Pancreas (tissue), 10 donors: ENCODE measurements at places on chromosomes 11 and 22. TPM values are rescaled to one million over a fixed set of nuclear protein-coding genes. Genes with fewer than 3 reads are reported as not detected.
A peak's percentile ranks its signal among the peaks of the same experiment; 100 is the strongest.

DNA sequence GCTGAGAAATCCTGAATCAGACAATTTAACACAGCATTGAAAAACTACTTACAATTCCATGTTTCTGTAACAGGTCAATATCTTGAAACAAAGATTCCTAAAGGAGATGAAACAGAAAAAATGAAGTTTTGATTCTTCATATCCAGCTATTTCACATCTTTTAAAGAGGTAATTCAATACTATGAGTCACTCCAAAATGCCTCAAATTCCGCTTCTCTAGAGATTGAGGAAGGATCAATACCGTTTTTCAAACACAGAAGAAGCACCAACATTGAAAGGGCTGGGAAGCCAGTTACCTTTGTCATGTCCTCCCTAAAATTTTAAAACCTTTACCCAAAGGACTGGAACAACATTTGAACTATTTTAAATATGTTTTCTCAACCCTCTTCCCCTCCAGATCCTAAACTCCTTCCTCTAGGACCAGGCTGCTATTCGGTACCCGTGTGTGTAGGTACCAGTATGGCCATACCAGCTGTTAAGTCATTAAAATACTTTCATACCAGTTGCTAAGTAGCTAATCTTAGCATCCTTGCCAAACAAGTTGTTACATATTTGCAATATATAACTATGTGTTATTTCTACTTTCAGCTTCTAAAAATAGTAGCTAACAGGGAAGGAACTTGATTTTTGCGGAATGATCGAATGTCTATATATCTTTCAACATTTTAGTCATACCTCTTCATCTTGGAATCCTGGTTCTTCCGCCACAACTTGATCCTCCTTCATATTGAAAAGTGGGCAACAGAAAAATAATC, 2.3 kb downstream of the DMC1 start:
- no peak for DNase-seq

DNA sequence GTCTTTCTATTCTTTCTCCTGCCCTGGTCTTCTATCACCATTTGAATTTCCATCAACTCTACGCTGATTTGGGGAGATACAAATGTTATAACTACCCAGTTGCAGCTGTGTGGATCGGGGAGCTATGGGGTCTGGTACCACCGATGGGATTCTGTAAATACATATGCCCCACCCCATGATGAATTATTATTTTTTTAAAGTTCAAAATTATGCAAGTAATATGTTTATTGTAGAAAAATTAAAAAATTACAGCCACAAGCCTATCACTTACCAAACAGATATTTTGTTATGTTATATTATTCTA, 52.4 kb upstream of the CLMP start:
- DNase-seq: no peak

GRCh38 chr11:90737444-90738050, 514.7 kb upstream of the CHORDC1 start:
- DNase-seq: no peak

DNA sequence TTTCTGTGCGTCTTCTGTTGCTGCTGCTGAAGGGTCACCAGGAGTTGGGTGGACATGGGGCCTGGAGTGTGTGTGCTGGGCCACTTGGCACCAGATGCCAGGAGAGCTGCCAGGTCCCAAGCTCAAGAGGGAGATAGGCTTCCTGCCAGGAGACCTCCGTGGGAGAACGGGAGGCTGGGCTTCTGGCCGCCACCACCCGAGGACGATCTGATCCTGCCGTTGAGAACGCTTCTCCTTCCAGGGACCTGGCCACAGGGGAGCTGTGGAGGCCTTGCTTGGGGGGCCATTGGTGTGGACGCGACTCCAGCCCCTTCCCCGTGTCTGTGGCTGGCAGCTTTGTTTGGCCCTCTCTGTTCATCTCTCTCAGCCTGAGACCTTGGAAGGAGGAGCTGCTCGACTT, 2.4 kb downstream of the BRSK2 start:
- DNase-seq: peak; percentile 87

- no peak for DNase-seq
Observed at GRCh38 chr11:57279116-57279515, 42.1 kb upstream of the APLNR start.

- no peak for DNase-seq
Observed at GRCh38 chr11:116870054-116870453, 32.6 kb upstream of the APOA1 start.

DNA sequence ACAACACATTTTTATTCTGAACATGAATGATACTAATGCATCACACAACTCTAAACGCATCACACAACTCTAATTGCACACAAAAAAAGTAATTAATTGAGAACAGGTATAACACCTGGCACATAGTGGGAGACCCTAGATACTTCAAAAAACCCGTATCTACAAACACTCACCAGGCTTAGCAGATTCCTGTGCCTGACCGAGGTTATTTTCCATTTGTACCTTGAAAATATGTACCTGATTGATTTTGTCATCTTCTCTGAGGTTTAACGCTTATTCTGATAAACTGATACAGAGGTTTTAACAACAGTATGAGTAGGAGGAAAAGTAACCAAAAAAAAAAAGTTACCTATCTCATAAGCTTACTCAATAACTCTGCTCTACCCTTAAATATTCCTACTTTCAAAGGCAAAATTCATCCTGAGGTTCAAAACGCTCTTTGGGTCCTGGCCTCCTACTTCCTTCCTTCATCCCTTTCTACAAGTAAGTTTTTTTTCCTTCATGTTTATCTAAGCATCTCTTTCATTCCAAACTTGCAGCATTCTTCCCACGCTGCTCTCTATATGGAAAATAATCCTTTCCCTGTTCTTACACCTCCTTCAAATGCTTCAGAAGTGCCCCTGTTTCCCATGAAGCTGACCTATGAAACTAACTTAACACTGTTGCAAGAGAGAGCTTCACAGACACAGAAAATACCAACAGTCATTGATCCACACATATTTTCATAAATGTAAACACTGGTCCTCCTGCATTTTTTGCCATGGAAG, 73.3 kb downstream of the ETS1 start:
- DNase-seq: no peak

DNA sequence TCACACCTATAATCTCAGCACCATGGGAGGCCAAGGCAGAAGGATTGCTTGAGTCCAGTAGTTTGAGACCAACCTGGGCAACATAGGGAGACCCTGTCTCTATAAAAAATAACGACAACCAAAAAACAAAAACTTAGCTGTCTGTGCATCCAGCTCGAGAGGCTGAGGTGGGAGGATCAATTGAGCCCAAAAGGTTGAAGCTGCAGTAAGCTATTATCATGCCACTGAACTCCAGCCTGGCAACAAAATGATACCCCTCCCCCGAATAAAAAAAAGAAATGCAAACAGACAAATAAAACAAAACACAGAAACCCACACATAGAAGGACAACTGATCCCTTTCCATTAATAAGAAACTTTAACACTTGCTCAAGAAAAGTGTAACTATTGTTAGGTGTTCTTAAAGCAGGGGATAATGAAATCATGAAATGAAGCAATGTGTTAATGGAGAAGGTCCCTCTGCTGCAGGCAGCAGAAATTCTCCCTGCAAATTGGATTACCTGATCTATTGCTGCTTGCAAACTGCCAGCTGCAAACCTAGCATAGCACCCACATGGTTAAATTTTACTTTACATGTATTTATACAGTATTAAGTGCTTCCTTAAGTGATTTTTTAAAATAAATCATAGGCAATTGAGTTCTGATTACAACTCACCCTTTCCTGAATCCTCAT, 226.3 kb downstream of the SBF2 start:
- no peak for DNase-seq

DNA sequence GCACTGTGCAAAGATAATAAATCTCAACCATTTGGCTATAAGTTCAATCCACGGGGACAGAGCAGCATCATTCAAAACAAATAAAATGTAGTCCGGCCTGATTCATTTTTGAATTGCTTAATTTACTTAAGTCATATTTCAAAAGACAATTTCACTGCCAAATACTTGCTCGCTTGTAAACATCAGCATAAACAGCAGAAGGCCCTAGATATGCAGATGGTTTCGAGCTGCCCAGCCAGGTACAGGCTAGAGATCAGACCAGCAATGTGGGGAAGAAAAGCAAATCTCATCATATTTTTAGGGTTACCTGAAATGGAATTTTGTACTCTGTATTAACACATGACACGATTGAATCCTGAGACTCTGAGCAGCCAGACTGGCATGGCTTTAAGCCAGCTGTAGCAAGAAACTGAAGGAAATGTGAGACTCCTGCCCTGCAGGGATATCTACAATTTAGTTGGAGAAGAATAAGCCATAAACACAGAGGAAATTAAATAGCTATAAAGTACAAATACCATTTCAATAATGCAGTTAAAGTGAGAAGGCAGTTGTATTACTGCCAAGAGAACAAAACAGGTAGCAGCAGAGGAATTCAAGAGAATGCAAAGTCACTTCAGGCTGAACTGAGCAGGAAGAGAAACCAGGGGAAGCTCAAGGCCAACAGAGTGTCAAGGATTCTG, 440.3 kb downstream of the ETS1 start:
- no peak for DNase-seq

DNA sequence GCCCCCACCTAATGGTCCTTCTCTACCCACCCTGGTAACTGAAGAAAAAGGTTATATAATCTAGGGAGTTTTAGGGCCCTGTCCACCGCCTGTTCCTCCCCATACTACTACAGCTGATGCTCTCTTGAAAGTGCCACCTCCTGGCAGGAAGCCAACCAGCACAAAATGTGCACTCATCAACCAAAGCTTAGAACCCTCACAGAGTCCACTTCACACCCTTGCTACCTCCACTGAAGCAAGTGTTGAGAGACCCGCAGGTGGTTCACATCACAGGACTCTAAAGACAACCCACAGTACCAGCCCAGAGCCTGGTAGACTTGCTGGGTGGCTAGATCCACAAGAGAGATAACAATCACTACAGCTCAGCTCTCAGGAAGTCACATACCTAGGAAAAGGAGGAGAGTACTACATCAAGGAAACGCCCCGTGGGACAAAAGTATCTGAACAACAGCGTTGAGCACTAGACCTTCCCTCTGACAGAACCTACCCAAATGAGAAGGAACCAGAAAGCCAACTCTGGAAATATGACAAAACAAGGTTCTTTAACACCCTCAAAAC, 17.5 kb upstream of the OR10W1 start:
- DNase-seq: no peak

DNA sequence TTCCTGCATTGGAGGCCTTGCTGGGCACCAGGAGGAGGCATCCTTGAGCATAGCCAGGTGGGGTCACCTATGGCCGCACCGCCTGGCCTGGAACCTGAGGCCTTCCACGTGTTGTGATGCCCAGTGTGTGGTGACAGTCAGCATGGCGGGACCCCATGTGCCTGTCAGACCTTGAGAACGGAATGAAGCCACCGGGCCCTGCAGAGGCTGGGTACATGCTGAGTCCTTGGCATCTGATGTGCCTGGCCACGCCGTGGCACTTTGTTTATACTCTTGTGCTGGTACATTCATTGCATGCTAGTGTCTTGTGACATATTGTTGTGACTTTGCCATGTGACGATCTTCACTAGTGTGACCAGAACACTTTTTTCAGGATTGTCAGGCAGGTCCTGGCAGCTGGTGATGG, 8.5 kb upstream of the MYO7A start:
- no peak for DNase-seq

GRCh38 chr22:25067851-25068421, 115.4 kb downstream of the KIAA1671 start:
- no peak for DNase-seq

- no peak for DNase-seq
Observed at GRCh38 chr11:66472054-66472453, 5.3 kb downstream of the PELI3 start.

GRCh38 chr11:6012035-6012668, 5.4 kb upstream of the OR56A4 start:
- DNase-seq: no peak

- no peak for DNase-seq
Observed at GRCh38 chr22:35525687-35526332, 14.8 kb upstream of the RASD2 start.

GRCh38 chr22:32324505-32325415, 32.9 kb upstream of the RFPL3 start:
- no peak for DNase-seq

DNA sequence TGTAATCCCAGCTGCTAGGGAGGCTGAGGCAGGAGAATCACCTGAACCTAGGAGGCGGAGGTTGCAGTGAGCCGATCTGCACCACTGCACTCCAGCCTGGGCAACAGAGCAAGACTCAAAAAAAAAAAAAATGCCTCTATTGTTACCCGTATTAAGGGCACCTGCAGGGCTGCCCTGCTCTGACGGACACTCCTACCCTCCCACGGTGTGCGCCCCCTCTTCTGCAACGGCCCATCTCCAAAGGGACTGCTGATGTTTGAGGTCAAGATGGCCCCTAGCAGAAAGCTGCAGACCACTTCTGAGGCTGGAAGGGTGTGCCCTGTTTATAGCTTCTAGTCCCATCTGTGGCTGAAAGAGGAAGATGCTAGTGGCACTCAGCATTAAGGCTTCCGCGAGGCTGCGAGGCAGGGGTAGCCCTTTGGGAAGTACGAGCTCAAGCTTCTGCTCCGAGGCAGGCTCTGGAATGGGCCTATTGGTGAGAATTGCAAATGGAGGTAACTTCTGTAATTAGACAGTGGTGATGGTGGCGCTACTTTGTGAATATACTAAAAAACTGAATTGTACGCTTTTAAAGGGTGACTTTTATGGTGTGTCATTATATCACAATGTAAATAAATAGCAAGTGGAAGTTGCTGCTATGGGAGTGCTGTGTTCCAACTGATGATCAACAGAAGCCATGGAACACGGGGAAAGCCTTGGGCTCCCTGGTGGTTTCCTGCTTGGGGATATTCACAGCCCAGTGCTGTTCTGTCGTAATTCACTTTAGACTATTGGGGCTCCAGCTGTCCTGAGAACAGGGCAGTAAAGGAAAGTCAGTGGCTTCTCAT, 24.3 kb downstream of the ARFGAP2 start:
- no peak for DNase-seq

DNA sequence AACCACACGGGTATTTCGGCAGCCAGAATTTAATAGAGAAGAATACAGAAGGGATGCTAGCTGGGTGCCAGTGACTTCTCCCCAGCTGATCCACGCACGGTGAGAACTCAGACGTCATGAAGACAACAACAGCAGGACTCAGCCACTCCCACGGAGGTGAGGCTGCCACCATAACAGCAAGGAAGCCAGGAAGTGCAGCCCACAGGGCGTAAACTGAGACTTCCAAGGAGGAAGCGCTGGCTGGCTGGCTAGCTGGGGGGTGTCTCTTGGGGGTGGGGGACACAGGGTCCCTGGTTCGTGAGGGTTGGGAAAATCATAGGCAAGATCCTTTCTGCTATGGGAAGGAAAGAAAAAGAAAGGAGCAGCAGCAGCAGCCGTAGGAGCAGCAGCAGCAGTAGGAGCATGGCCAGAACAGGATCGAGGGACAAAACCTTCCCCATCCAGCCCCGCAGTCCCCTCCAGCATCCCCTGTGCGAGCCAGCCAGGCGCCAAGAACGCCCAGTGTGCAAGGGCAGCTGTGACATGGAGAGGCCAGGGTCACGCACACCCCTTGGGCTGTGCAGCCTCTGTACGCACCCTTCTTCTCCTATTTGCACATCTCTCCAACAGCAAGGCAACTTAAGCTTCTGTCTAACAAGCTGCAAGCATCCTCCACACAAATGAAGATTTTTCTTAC, 49.6 kb upstream of the SHANK2 start:
- peak; percentile 32 for DNase-seq

- no peak for DNase-seq
Observed at GRCh38 chr11:27263046-27263445, 100.0 kb downstream of the CCDC34 start.

GRCh38 chr11:133889893-133890292, 44.6 kb upstream of the SPATA19 start:
- no peak for DNase-seq

Gene KCNK7
- 0.91 TPM for polyA plus RNA-seq

Gene LRRC74B
- polyA plus RNA-seq: 0.05 TPM

Gene MPEG1
- polyA plus RNA-seq: 0.92 TPM

Gene EIF3L
- polyA plus RNA-seq: 162 TPM

Gene MMP12
- polyA plus RNA-seq: not detected

Gene NXPE1
- not detected for polyA plus RNA-seq

Gene OR5A1
- not detected for polyA plus RNA-seq

Gene CCDC117
- 5.3 TPM for polyA plus RNA-seq
